ENCODE measurements at places on chromosomes 4 and X.
A peak's percentile ranks its signal among the peaks of the same experiment; 100 is the strongest.

DNA sequence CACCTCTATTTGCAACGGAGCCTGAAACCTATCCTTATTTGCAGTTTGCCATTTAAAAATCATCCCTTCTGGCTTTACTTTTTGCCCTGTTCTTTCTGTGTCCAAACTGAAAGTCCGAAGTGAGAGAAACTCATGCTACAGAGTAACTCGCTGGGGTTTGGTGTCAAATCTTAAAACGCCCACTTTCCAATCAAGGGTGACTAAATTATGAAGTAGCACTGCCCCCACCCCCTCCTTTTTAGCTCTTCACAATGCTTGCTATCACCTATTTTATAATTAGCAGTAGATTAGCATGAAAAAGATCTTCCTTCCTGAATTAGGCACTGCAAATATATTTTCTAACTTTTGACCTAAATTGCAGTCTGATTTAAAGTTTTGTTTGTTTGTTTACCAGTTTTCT lies 52.5 kb downstream of the VGLL1 start:
- DNase-seq = no peak

GRCh38 chrX:120147537-120147936 lies 10.9 kb upstream of the RHOXF2 start:
- no peak for DNase-seq

GRCh38 chr4:37964734-37965457 lies 4.7 kb downstream of the PTTG2 start:
- no peak for DNase-seq

- DNase-seq = no peak
Measured at GRCh38 chr4:120773641-120774040, 148.9 kb downstream of the PRDM5 start.

GRCh38 chr4:174260099-174260498 lies 23.4 kb downstream of the FBXO8 start:
- DNase-seq = no peak

- DNase-seq = no peak
Measured at GRCh38 chr4:87974856-87975462, 555 bp upstream of the SPP1 start.

DNA sequence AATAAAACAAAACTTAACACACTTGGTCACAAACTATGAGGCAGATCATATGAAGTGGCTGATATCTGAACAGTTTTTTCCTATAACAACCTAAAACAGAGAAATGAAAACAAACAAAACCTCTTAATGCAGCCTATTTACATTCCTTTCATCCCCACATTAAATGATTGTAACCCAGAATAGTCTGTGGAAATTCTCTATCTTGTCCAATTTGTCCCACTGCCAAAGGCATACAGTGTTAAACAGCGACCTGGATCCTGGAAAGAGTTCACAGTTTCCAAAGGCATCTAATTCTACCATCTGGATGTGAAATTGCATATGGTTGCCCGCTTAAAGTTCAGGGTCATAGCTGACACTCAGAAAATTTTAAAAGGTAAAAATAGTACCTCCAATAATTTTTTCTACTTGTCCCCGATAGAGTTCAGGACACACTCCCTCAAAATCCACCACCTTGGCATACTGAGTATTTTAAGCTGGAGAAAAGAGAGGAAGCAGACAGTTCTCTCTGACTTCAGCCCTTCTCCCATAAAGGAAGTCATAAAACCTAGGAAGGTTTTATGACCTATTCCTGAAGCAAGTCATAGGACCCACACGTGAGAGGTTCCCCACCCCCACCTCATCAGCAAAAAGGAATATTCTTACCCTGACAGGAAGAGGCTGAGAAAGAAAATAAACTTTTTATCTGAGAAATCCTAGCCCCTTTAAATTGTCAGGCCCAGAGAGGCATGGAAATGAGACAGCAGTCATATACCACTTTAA lies 270.2 kb downstream of the PAPSS1 start:
- no peak for DNase-seq

GRCh38 chrX:111460607-111461006 lies 48.6 kb upstream of the DCX start:
- no peak for DNase-seq

GRCh38 chr4:158523990-158524535 lies 2.4 kb downstream of the RXFP1 start:
- DNase-seq = no peak

GRCh38 chr4:38531141-38531727 lies 132.8 kb upstream of the KLF3 start:
- DNase-seq = no peak

DNA sequence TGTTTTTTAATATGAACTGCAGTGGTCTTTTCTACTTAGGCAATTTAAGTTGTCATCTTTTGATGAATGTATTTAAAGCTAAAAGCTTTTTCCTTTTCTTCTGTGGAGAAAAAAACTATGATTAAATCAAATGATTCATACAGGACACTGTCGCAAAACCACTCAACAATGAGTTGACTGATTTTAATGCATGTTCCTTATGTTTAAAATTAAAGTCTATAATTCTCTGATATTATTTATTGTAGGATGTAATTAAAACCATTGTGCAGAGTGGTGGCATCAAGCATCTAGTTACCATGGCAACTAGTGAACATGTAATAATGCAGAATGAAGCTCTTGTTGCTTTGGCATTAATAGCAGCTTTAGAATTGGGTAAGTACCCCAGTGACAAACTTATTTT lies 172.5 kb downstream of the RAP1GDS1 start:
- no peak for DNase-seq

GRCh38 chr4:453267-453666 lies 45.7 kb downstream of the ZNF721 start:
- no peak for DNase-seq

- no peak for DNase-seq
Measured at GRCh38 chr4:15577508-15577907, 77.6 kb downstream of the FBXL5 start.

DNA sequence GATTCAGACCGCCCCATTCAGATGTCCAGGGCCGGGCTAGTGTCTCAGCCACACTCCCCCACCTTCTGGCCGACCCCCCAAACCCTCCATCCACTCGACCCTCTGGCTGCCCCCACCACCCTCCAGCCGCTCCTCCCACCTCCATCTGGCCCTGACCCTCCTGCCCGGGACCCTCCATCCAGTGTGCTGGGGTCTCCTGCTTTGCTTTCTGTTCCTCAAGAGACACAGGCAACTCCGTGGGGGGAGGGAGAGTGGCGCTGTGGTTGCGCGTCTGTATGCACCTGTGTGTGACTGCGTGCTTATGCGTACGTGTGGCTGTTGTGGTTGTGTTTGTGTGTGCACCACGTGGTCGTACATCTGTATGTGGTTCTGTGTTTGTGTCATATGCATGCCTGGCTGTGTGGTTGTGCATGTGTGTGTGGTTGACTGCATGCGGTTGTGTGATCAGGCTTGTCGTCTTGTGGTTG lies 33.3 kb downstream of the CPLX1 start:
- peak; percentile 86 for DNase-seq

GRCh38 chrX:149979126-149979644 lies 40.9 kb upstream of the EOLA2 start:
- no peak for DNase-seq

DNA sequence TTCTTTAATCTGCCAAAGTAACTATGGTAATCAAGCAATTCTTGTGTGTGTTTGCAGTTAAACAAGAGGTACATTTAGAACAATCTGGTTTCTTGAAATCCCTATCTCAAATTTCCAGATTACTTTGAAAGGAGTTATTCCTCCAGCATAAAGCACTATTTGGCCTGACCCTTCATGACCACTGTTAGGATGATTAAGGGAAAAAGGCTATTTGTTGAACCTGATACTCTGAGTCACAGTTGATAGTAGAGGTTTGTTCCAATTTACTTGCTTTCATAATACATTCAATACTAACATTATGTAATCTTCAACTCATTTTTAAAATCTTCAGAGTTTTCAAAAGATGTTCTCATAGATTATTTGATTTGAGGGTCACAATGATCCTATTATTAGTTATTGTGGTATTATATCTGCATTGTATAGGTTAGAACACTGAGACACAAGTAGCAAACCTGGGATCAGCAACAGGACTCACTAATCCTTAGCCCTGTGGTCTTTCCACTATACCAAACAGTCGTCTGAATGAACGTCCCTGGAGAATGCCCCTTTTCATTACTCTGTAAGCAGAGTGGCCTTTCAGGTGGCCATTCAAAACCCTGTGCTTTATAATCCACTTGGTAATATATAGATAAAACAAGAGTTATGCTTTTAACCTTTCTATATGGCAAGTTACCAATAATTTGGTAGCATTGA lies 8.1 kb upstream of the NDST4 start:
- DNase-seq = no peak

GRCh38 chrX:24410514-24411189 lies 50.2 kb downstream of the SUPT20HL1 start:
- no peak for DNase-seq

DNA sequence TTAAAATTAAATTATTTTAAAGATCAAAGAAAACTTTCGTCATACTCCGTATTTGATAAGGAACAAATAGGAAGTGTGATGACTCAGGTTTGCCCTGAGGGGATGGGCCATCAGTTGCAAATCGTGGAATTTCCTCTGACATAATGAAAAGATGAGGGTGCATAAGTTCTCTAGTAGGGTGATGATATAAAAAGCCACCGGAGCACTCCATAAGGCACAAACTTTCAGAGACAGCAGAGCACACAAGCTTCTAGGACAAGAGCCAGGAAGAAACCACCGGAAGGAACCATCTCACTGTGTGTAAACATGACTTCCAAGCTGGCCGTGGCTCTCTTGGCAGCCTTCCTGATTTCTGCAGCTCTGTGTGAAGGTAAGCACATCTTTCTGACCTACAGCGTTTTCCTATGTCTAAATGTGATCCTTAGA lies at the start of gene CXCL8:
CXCL8 (plus strand) TSS at position 217 of the 426 bp plus-strand sequence; CDS start at position 307, 90 bp downstream.
- no peak for DNase-seq

GRCh38 chr4:128590773-128591172 lies 218.7 kb upstream of the JADE1 start:
- DNase-seq = no peak

GRCh38 chr4:42710329-42710728 lies 53.4 kb upstream of the ATP8A1 start:
- DNase-seq = no peak

GRCh38 chrX:38612281-38612680 lies 50.9 kb downstream of the TSPAN7 start:
- DNase-seq = no peak

- no peak for DNase-seq
Measured at GRCh38 chrX:8663325-8663724, 68.6 kb downstream of the ANOS1 start.

- peak; percentile 46 for DNase-seq
Measured at GRCh38 chrX:108224727-108225621, 133.4 kb downstream of the ATG4A start.

GRCh38 chr4:77613267-77613666 lies 7.6 kb downstream of the CXCL13 start:
- no peak for DNase-seq

GRCh38 chr4:186013419-186014186 lies 55.4 kb upstream of the TLR3 start:
- DNase-seq = no peak

GRCh38 chrX:12153741-12154140 lies 15.5 kb downstream of the FRMPD4 start:
- DNase-seq = no peak

- no peak for DNase-seq
Measured at GRCh38 chrX:39896951-39897740, 200.6 kb downstream of the BCOR start.

Measured in NAMALWA (cell line).